Stimulated activated CD4-positive, alpha-beta T cell treated with anti-CD3 and anti-CD28 coated beads, Interleukin-15, amount 100 ng/mL, for 1 hour (primary cell): ENCODE measurements at places on chromosomes 2 and 18.

- no peak for DNase-seq
Measured at GRCh38 chr2:106596844-106597243, 109.7 kb downstream of the CD8B2 start.

DNA sequence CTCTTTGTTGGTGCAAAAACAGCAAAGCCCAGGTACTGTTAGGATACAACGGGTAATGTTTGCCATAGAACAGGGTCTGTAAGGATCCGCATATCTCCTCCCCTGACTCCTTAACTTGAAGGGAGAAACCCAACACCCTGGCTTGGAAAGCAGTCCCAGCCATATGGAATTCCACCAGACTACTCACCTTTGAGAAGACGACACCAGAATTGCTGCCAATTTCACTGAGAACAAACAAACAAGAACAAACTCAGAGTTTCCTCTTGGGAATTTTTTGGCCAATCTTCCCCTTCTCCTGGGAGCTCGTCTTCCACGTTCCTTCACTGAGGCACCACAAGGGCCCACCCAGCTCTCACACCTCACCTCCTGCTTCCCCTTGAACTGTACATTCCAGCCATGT lies 29.2 kb downstream of the CAPN14 start:
- DNase-seq = no peak

DNA sequence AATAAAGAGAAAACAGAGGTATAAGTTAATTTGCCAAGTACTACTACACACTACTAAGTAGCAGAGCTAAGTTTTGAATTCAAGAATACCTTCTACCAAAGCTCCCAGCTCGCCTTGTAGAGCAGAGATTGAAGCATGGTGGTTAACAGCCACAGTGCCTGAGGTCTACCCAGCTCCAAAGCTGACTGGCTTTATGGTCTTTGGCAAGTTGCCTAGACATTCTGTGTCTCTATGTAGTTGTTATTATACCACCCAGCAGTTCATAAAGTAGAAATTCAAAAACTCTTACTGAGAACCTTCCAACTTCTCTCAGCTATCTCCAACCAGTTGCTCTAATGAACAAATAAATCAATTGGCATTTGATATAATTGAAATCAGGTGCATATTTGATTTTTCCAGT lies 87.8 kb downstream of the PDE11A start:
- no peak for DNase-seq

DNA sequence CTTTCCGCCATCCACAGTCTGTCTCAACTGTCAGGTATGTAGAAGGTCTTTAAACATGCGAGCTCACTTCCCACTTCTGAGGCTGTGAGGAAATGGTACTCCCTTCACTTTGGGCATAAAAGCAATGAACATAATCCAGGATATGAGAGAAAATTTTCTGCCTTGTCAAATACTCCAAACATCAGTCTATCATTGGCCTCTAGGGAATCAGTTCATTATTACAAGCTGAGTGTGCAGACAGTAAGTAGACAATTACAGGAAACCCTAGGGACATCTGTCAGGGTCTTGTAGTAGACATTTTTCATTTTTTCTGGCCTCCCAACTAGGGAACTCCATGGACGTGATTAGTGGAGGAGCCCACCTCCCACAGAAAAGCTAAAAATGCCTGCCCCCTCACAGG lies 13.6 kb upstream of the APCDD1 start:
- DNase-seq = no peak

DNA sequence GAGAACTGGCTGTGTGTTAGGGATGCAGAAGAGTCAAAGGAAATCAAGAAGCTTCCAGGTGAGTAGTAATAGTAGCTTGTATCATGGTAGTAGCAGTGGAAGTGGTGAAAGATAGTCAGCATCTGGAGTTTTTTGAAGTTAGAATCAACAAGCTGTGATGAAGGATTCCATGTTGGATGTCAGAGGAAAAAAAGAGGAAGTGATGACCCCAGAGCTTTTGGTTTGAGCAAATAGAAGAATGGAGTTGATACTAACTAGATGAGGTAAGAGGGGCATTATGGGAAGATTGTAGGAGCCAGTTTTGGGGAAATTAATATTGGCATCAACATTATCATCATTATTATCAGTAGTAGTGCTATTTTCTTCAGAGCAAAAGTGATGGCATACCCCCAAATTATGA lies 542.2 kb downstream of the XIRP2 start:
- no peak for DNase-seq

DNA sequence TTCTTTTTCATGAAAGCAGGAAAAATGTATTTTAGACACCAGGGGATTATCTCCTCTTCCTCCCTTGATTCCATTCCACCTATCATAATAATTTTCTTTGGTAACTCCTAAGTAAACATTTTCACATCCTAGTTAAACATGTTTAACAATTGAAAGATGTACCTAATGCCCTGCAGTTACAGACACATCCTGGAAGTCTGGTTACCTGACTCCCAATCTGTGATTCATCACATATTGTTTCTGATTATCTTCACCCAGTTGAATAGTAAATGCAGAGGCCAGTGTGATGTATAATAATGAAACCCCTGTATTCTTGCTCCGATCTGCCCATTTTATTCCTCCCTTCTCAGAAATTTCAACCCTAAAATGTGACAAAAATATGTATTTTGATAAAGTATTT lies 1237.6 kb upstream of the LRRTM1 start:
- no peak for DNase-seq

GRCh38 chr2:218658671-218659257 lies 659 bp downstream of the ZNF142 start:
- DNase-seq = no peak

DNA sequence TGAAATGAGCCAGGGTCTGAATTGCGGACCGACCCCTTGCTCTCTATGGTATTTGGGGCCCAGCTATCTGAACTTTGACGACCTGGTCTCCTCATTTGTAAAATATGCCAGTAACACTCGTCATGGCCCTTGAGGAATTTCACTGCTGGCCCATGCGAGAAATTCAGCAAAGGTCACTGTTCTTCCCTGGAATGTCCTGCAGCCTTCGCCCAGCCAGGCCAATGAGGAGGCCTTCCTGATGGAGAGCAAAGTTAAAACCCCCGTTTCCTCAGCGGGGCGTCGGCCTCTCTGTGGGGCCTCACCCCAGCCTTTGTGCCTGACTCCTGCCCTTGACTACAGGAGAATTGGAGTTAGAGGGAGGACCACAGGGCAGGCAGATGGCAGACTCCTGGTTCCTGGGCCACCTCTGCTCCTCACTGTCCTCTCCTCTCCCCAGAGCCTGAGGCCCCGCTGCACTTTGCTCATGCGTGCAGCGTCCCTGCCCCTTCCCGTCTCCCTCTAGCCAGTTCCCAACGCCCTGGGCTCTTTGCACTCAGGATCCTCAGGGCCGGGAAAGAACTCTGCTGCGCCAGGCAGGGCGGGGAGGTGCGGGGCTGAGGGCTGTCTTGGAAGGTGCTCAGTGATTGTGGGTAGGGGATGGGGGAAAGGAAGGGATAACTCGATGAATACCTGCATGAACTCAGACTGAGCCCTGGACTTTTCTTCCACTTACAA lies 257.0 kb upstream of the RAB6C start:
- DNase-seq = no peak

DNA sequence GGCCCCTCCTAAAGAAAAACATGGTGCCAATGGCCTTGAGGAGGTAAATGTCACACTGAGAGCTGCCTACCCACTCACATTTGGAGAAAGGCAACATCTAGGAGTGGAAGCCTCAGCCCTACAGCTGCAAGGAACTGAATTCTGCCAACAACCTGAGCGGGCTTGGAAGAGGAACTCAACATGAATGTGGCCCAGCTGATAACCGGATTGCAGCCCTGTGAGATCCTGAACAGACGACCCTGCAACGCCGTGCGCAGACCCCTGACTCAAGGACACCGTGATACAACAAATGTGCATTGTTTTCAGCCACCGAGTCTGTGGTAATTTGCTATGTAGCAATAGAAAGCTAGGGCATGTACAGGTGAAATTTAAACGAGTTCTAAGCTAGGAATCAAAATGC lies 99.4 kb downstream of the MYOM1 start:
- no peak for DNase-seq

DNA sequence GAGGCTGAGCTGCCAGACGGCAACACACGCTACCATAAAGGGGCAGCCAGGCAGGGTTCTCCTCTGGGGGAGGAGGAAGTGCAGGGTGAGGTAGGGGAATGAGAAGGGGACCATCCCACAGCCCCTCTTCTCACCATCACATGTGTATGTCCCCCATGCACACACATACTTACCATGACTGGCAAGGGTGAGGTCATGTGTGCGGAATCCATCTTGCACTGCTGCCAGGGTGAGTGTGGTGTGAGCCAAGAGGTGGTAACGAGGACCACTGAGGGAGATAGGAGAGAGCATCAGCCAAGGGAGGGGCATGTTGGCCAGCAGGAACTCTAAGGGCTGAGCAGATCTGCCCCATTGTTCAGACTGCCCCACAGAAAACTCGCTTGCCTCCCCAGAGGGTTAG lies 7.1 kb downstream of the WDR54 start:
- no peak for DNase-seq

- no peak for DNase-seq
Measured at GRCh38 chr2:150472511-150472899, 15.0 kb downstream of the RND3 start.

DNA sequence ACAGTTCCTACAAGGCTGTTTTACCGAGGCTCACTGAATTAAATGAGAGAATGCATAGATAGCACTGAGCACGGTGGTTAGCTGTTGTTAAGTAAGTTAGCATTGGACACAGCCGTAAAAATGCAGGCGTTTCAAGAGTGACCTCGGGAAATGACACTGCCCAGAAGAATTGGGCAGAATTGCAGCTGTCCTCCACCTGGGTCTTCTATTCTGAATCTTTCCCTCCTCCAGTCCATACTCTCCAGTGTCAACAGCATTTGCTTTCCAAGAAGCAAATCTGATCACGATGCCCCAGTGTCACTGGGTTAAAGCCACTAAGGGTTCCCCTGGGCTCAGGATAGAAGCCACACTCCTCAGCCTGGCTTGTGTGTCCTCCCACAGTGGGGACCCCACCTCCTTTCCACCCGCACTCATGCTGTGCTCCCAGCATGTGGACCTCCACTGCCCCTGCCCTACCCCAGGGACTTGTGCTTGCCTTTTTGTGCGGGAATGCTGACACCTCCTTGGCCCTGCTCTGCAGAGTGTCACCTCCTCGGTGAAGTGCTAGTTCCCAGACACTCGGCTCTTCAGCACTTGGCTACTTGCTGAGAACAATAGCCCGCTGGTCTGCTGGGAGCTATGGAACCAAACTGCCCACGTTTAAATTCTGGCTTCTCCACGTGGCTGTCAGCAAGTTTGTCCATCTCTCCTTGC lies 135.0 kb downstream of the ANTXR1 start:
- DNase-seq = no peak

DNA sequence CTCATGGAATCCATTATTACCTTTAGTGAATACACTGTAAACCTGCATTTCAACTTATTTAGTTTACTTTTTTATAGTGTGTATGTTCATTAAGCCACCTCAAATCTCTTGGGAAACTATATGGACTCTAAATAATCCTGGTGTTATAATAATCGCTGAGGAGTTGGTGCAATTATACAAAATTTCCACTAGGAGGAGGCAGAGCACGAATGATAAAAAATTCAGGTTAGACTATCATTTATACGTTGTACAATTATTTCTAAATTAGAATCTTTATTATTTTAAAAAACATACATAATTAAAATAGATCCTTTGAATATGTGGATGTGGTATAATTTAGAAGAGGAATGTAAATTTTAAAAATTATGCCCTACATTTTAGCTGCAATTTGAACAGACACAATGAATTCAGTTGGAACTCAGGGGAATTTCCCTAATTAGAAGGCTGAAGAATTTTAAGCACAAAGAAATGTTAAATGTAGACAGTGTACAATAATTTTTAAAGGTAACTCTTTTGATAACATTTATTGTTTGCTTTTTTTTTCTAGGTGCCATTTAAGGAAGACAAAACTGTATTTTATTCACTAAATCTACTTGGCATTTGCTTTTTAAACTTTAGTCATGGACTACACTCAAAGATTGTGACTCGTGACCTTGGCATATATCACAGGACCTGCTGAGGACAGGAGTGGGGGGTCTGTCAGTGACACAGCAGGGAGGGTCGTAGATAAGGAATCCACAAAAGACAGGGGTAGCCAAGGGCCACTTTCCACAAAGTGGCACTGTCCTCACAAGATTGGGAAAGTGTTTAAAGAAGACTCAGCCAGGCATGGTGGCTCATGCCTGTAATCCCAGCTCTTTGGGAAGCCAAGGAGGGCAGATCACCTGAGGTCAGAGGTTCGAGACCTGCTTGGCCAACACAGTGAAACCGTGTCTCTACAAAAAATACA lies 45.5 kb downstream of the RAB12 start:
- DNase-seq = no peak

DNA sequence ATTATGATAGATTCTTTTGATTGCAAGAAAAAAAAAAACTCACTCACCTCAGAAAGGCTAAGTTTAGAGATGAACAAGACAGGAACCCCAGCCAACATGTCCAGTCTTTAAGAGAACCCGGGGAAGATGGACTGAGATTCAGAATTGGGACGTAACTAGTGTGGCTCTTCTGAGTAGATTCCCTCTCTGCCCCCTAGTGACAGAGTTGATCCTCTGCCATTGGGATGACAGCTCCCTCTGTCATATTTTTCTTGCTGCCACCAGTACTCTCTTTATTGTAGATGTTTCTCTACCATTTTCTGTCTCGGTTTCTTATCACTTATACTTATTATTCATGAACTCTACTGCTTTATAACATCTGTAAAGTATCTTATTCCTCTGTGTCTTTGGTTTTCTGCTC lies 77.7 kb downstream of the GULP1 start:
- DNase-seq = no peak

GRCh38 chr2:54133056-54133455 lies 17.6 kb downstream of the ACYP2 start:
- DNase-seq = no peak

DNA sequence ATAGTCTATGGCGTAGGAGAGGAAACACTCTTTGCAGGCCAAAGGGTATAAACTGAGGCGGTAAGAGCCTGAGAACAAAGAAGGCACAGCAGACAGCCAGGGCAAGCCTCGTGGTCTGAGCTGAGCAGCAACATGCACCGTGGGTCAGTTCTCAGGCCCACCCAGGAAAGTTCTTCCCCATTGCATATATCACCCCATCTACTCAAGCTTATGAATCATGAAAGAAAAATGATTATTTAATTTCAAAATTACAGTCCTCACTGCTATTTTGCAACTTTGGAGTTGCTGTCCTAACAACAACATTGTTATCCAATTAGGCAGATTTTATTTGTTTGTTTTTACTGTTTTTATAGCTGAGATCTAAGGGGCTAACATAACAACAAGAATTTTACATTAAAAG lies 54.7 kb upstream of the RIOK3 start:
- no peak for DNase-seq

- no peak for DNase-seq
Measured at GRCh38 chr2:21804151-21804550, 680.4 kb downstream of the TDRD15 start.

GRCh38 chr2:221495731-221496130 lies 76.4 kb downstream of the EPHA4 start:
- no peak for DNase-seq
